ENCODE measurements at places on chromosomes 11 and 22.

GRCh38 chr22:19086896-19087295 lies 35.3 kb downstream of the DGCR2 start:
- no peak for DNase-seq

DNA sequence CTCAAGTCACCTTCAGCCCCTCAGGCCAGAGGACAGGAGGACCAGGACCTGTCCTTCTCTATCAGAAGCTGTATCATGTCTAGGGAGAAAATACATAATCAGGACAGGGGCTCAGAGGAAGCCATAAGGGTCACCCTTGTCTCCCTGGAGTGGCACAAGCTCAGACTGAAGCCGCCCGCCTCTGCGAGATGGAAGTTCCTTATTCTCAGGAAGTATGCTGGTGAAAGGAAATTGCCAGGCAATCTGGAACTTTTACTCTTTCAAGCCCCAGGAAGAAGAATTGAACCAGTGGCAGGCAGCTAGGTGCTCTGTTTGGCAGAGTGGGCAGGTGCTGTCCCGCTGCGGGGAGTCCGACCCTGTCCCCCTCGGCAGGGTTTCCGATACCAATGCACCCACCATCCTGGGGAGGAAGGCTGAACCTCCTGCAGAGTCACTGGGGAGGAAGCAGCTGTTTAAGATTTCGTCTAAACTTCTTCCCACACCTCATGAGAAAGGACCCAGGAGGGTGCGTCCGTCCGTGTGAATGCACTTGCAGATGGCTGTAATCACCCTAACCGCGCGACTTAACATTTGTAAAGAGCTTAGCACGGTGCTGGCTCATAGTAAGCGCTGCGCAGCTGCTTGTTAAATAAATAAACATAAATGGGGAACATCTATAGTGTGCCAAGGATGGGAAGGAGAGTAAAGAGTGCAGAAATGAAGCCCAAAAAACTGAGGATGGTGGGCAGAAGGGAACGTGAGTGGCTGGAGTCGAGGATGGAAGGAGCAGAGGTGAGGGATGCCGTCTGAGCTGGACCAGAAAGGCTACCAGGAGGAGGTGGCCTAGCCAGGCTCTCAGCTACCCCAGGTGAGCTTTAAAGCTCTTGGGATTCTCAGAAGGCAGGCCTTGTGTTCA lies 5.0 kb upstream of the ANO1 start:
- no peak for DNase-seq

DNA sequence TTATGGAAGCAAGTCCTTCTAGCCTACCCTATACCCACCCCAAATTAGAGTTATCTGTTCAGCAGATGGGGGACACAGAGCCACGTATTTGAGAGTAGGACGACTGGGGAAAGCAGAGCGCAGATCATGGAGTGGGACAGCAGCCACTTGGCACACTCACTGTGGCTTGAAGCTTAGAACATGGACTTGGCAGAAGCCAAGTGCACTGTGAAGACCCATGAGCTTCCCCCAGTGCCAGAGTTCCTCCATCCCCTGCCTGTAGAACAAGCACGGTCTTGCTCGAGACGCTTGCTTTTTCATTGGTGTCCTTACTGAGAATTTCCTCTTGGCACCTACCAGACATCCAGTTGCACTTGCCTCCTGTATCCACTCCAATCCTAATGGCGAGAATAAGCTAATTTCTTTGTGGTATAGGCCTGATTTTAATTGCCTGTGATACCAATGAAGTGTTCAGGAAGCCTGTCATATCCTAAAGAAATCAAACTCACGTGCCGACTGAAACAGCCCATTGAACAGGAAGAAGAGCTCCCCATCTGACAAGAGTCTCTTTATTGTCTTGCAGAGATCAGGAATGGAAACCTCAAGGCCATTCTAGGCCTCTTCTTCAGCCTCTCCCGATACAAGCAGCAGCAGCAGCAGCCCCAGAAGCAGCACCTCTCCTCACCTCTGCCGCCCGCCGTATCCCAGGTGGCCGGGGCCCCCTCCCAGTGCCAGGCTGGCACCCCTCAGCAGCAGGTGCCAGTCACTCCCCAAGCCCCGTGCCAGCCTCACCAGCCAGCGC lies 166.9 kb downstream of the NAV2 start:
- no peak for DNase-seq

DNA sequence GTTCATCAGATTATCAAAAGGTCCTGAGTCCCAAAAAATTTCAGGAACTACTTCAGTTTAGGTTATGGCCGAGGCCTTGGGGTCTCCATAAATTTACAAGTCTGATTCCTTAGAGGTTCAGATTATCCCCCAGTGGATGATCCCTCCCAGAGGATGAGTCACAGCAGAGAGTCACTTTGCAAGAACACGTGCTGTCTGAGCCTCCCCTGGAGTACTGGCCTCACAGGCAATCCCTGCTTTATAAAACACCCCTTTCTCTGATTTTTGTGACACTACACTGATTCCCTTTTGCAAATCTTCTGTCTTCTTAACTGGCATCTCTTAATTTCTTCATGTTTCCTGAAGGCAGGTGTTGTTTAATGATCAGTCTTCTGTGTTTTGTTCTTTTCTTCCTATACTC lies 45.3 kb downstream of the CCDC34 start:
- DNase-seq = no peak

GRCh38 chr22:24582056-24582814 lies 10.6 kb downstream of the LRRC75B start:
- no peak for DNase-seq

All from stimulated activated CD4-positive, alpha-beta T cell treated with anti-CD3 and anti-CD28 coated beads, Interleukin-12 subunit alpha, Interleukin-12 subunit beta, amount 100 ng/mL, for 48 hours (primary cell).